GM23338 (cell line): ENCODE measurements at places on chromosomes 7 and 10. TPM values are rescaled to one million over a fixed set of nuclear protein-coding genes. Genes with fewer than 3 reads are reported as not detected.

- no peak for DNase-seq
Observed at GRCh38 chr10:47060356-47060755, 149.1 kb downstream of the PTPN20 start.

GRCh38 chr7:30249986-30250774 is 34.2 kb upstream of the ZNRF2 start:
- no peak for DNase-seq

GRCh38 chr10:88256886-88257285 is 326.2 kb downstream of the RNLS start:
- no peak for DNase-seq

- DNase-seq, result no peak
Observed at GRCh38 chr7:118281196-118281595, 56.7 kb downstream of the ANKRD7 start.

DNA sequence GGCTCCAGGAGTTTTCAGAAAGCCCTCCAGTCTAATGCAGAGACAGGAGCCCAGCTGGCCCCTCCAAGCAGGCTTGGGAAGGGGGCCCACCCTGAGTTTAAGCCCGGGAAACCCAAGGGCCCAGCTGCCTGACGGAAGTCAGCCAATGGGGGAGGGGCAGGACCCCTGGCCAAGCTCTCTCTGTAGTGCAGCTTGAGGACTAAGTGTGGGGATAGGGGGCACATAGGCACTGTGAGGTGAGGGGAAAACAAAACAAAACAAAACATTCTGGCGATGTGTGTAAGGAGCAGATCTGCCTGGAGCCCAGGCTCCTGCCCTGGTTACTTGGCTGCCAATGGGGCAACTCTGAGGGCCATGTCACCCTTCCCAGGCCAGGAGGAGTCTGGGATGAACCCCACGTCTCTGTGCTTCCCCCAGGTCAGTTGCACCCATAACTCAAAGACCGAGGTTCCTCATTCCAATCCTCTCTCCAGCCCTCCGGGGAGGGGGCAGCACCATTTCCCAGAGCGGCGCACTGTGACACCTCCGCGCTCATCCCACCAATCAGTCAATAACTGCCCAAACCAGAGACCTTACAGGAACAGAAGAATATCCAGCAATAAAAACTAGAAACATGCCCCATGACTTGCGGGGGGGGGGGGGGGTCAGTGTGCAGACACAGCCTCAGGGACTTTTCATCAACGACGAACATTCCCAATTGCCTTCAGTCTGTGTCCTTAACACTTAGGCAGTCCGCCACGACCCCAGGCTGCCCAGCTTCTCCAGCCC is 1.7 kb downstream of the CXCL12 start:
- peak; percentile 31 for DNase-seq

GRCh38 chr10:17765602-17766001 is 13.6 kb downstream of the TMEM236 start:
- no peak for DNase-seq

GRCh38 chr7:73451780-73452398 is 18.3 kb downstream of the FZD9 start:
- DNase-seq, result peak; percentile 72

DNA sequence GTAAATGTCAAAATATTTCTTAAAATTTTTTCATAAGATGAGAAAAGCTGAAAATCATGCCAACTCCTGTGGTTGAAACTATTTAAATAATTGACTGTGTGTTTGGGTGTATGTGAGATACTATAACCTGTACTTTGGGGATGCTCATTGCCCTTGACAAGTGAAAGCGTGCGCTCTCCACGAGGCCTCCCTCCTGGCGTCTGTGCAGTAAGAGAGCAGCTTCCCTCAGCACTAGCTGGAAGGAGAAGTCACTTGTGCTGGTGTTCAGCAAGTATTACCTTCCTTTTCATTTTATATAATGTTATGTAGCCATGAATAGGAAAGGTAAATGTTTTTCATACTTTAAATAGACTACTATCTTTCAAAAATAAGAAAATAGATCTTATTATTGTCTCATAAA is 118.9 kb downstream of the ZEB1 start:
- DNase-seq, result no peak

DNA sequence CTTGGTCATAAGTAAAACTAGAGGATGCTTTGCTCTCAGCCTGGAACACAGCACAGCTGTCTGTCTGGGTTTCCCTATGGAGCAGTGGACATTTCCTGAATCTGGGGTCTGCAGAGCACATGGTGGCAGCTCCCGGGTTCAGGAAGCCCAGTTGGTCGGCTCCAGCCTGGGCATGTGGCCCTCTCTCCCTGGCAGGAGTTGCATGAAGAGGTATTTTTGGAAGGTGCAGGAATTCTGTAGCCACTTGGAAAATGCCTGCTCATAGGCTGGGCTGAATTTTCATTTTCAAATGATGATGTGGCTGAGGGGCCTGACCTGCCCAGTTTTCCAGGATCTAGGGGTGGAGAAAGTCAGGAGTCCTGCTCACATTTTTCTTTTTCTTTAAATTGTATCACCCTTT is 6.7 kb upstream of the TPST1 start:
- DNase-seq, result no peak

DNA sequence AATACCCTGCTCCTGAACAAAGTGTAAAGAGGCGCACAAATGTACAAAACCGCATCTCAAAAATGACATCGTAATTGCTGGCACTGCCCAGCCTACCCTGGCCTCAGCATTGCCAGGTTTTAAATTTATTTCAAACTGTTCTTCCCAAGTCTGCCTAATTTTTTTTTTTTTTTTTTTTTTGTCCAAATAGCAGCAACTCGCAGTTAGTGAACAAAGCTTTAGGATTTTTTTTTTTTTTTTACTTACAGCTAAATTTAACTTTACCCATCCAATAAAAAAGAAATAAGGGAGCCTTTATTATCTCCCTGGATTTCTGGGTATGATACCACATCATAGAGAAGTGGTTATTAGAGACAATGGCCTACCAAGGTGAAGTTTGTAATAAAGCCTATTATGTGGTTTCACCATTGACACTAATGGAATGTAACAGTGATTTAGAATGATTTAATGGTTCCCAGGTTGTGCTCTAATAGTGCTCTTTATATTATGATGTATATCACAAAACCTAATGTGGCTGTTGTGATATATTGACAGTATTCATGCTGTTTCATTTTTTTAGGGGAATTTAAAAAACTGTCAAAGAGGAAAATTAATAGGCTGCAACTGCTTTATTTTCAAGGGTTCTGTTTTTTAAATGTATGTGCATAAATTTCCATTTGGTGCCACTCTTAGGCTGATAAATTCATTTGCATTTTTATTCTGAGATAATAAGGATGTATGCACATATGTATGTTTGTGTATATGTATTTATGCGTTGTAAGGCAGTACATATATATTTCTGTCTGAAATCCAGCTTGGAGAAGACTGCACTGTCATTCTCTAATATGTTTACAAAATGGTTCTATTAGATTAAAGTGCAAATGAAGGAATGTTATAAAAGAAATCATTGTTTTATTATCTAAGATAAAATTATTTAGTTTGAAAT is 309.0 kb downstream of the TFEC start:
- no peak for DNase-seq

DNA sequence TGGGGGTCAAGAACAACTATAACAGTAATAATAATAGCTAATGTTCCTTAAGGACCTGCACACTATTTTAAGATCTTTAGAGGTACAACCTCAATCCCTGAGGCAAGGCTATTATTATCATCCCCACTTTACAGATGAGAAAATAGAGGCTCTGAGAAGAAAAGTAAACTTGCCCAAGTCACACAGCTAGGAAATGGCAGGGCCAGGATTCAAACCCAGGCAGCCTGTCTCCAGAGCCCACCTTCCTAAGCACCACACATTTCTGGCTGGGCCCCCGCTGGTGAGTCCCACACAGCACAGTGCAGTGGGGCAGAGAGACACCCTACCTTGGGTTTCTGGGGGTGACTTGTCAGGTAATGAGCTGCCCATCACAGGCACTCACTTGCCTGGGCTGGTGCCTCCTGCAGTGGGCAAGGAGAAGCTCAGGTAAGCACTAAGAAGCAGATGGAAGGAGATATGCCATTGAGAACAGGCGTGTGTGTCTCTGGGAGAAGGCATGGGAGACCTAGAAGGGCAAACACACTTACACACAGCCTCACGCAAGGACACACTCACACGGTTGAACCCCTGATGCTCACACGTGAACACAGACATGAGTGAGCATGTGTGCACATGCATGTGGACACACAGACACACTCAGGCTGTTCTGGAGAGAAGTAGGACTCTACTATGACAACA is 104.4 kb upstream of the ZMIZ1 start:
- no peak for DNase-seq

GRCh38 chr7:143380646-143381426 is at the start of gene ZYX:
ZYX (plus strand) TSS chr7:143381345; CDS start chr7:143381572, 227 bp downstream.
- peak; percentile 96 for DNase-seq

GRCh38 chr10:96133135-96133534 is 3.0 kb downstream of the ZNF518A start:
- DNase-seq, result no peak

DNA sequence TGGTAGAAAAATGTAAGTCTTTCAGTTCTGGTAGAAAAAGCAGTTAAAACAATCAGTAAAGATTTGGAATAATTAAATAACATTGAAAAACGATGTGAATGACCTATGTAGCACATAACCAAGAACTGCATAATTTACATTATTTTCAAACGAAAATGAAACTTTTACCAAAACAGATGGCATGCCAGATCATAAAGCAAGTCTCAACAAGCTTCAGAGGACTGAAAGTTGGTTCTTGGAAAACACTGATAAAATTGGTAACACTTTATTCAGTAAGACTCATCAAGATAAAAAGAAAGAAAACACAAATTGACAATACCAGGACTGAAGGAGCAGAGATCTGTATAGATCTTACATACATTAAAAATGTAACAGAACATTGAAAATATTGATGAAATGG is 92.8 kb downstream of the VIPR2 start:
- DNase-seq, result no peak

DNA sequence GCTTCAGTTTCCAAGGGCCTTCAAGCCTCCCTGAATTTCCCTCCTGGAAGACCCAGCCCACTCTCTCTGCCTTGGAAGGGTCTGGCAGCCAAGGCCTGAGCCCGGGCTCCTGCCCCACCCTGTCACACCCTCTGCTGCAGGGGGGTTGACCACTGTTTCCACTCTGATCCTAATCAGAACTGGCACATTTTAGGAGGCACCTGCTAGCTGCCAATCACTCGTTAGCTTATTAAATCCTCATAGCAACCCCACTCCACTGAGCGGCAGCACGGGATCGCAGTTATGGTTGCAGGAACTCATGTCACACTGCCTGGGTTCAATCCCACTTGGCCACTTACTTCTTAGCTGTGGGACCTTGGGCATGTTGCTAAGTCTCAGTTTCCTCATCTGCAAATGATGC is 12.9 kb downstream of the HSPB1 start:
- no peak for DNase-seq

DNA sequence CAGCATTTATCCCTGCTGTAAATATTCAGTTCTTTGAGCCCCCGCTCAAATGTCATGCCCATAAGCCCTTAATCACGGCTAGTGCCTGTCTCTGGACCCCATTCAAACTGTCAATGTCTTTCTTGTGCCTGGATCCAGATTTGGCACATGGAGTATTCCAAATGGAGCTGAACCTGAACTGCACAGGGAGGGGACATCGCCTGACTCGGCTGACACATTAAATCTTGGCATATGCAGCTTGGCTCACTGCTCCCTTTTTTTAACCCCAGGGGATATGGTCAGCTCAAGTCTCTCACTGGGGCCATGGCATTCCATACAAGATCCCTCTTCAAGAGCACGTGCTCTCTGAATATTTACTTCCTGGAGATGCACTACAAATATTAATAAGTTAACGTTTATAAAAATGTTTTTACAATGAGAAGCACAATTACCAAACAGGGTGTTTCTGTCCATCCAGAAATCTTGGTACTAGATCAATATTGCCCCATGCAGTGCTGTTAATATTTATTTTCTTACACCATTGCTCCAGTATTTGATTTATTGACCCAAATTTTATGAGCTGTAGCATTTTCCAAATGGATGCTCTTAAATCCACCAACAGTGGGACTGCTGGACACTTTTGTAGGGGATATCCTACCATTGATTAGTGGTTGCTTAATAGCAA is 57.4 kb downstream of the FGFR2 start:
- DNase-seq, result no peak

DNA sequence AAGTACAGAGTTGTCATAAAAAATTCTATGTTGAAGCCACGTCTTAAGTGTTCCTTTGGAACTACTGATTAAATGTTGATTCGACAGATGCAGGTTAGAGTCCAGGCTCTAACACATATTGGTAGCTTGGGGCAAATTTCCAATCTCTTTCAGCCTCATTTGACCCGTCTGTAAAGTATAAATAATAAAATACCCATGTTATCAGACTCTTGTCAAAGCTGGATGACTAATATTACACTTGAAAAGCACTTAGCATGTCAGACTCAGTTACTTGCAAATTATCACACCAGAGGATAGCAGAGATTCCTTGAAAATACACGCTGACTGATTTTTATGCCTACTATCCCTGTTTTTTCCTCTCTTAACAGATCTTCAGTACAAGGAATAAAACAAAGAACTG is 18.1 kb upstream of the MACC1 start:
- no peak for DNase-seq

GRCh38 chr7:150788474-150789269 is 11.5 kb downstream of the TMEM176B start:
- no peak for DNase-seq

DNA sequence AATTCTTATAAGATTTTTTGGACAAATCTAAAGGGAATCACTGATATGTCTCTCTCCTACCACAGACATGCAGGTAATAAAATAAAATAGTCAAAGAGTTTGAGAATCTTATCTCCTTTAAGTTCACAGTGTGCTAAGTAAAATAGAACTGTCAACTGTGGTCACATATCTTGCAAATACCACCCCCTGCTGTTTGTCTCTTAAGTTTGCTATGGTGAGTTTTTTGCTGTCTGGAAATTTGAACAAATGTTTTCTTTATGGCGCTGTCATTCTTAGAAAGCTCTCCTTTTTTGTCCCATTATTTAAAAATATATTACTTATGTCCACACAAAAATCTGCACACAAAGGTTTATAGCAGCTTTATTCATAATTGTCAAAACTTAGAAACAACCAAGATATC is 19.6 kb downstream of the GIMAP5 start:
- DNase-seq, result peak; percentile 32

- no peak for DNase-seq
Observed at GRCh38 chr7:3245721-3246120, 55.3 kb upstream of the SDK1 start.

- no peak for DNase-seq
Observed at GRCh38 chr7:156475179-156475578, 165.4 kb upstream of the RNF32 start.

FAM241B gene
- 6.7 and 8.7 TPM in 2 replicates for total RNA-seq

CLIP2 gene
- 45.2 and 51.9 TPM in 2 replicates for total RNA-seq
